RPMI7951 (cell line): ENCODE measurements at places on chromosomes 16 and 17. TPM values are rescaled to one million over a fixed set of nuclear protein-coding genes. Genes with fewer than 3 reads are reported as not detected.

- no peak for DNase-seq
Observed at GRCh38 chr17:50542795-50543774, 3.9 kb upstream of the SPATA20 start.

- DNase-seq: no peak
Observed at GRCh38 chr16:10987361-10988163, 43.2 kb downstream of the CLEC16A start.

The EXOC3L1 gene
- 0.39 and 0.60 TPM in 2 replicates for total RNA-seq

The OMG gene
- not detected in 2 replicates for total RNA-seq

The P2RX1 gene
- not detected in 2 replicates for total RNA-seq

The PIK3R5 gene
- total RNA-seq: 0.24 and 0.88 TPM in 2 replicates

DNA sequence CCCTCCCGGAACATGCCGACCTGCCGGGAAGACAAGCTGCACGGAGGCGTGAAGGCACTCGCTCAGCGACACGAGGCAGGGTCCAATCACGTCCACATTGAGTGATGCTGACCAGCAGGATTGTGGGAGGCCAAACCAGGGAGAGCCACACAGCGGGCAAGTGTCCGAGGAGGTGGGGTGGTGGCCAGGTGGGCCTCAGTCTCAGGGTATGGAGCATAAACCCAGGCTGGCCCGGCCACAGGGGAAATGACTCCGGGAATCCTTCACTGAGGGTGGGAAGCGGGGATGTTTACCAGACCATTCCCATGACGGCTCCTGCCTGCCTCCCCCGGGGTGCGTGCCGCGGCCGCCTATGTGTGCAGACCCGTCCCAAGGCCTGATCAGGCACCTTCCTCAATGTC, 62.5 kb downstream of the RPH3AL start:
- DNase-seq: no peak

The KRTAP1-1 gene
- total RNA-seq: not detected in 2 replicates

GRCh38 chr17:72342627-72343527, 222.1 kb downstream of the SOX9 start:
- DNase-seq: no peak

The EME1 gene
- 10.6 and 14.3 TPM in 2 replicates for total RNA-seq

- DNase-seq: no peak
Observed at GRCh38 chr17:44170499-44171201, at the start of gene ASB16. ASB16 (plus strand) TSS chr17:44170704; CDS start chr17:44170790, 86 bp downstream.

- DNase-seq: no peak
Observed at GRCh38 chr16:85615014-85615851, 2.1 kb downstream of the GSE1 start.

The USP22 gene
- total RNA-seq: 133 and 152 TPM in 2 replicates

The APOH gene
- total RNA-seq: not detected in 2 replicates

GRCh38 chr17:27631411-27631760, 398 bp downstream of the LGALS9 start:
- DNase-seq: no peak

The BIRC5 gene
- total RNA-seq: 157 and 160 TPM in 2 replicates

DNA sequence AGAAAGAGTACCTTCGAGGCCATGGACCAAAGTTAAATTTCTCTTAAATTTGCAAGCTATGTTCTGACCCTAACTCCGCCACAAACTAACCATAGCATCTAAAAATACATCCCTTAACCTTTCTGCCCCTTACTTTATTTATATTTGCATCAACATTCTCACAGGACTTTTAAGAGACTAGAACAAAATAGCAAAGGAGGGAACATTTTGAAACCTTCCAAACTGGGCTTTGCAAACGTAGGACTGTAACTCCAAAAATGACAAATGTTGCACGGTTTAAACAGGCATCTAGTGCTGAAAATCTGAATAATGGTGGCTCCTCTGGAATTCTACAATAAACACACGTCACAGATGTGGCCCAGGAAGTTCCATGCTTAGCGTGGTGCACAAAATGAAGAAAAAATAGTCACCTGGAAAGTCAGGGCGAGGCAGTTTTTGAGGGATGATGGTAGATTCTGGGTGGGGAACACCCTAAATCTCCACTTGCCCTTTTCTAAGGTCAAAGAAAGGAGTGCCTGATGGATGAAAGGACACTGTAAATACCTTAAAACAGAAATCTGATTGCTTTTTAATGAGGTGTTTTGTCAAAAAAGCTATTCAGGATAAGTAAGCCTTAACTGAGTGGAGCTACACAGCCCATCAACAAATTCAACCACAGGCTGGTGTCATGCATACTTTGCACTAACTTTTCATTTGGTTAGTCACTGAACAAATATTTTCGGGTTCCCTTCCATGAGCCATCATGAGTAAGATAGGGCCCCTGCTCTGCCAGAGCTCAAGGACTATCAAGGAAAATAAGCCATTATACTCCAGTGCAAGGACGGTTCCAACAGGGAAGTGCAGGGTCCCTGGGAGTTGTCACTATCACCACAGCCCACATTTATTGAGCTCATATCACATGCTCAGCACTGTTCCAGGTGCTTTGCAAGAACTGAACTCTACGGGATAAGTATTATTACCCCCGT, 21.2 kb downstream of the ARHGAP17 start:
- DNase-seq: peak; percentile 88

The ZMYND15 gene
- total RNA-seq: not detected in 2 replicates

DNA sequence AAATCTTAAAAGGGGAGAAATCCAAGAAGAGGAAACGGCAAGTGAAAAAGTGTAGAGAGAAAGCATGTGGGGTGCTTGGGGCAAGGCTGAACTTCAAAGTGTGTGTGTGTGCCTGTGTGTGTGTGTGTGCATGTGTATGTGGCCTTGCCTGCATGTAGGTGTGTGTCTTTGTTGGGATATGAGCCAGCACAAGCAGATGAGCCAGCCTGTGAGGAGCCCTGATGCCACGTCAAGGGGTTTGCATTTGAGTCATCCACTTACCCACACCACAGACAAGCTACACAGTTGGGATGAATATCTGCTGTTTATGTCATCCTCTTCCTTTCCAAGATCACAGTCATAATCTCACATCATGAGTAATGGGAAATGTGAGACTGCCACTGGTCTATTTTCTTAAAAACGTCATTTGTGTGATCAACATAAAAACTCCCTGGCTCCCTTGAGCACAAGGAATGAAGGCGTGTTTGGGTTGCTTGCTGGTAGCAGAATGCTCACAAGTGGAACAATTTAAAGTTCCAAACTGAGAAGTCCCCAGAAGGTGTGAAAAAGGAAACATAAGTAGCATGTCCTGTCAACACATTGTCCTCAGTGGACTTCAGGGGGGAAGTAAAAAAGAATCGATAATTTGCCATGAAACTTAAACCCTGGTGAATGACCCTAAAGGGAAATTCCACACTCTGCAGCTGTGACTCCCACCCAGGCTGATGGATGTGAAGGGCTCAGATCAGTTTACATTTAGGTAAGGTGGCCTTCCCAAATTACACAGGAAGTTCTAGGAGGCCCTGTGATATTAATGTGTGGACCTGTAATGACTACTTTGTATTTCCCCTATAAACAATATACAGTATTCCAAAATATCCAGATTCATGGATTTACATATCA, 14.7 kb downstream of the KCTD19 start:
- peak; percentile 99 for DNase-seq

The HS3ST2 gene
- not detected in 2 replicates for total RNA-seq

GRCh38 chr17:4527566-4528125, 27.5 kb downstream of the MYBBP1A start:
- DNase-seq: no peak

DNA sequence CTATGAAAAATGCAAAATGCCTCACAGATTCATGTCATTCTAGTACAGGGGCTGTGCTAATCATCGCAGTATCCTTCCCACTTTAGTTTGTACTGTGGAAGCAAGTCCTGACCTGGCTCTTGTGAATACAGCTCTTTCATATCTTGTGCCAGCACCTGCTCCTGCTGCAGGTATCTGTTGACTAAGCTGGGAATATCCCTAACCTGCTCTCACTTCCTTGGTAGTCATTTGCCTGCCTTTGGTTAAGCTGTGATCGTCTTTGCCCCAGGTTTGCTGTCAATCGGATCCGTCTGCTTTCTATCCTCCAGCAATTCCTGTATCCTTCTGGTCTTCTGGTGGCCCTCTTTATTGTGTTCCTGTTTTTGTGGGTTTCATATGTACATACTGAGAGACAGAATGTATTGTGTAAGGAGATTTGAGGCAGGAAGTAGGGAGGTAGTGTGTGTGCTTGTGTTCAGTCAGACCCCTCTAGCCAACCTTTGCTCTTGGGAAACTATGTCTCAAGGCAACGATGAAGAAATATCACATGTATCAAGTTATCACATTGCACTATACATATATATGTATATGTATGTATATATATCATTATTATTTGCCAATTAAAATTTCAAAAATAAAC, 7.7 kb upstream of the GINS3 start:
- DNase-seq: no peak

DNA sequence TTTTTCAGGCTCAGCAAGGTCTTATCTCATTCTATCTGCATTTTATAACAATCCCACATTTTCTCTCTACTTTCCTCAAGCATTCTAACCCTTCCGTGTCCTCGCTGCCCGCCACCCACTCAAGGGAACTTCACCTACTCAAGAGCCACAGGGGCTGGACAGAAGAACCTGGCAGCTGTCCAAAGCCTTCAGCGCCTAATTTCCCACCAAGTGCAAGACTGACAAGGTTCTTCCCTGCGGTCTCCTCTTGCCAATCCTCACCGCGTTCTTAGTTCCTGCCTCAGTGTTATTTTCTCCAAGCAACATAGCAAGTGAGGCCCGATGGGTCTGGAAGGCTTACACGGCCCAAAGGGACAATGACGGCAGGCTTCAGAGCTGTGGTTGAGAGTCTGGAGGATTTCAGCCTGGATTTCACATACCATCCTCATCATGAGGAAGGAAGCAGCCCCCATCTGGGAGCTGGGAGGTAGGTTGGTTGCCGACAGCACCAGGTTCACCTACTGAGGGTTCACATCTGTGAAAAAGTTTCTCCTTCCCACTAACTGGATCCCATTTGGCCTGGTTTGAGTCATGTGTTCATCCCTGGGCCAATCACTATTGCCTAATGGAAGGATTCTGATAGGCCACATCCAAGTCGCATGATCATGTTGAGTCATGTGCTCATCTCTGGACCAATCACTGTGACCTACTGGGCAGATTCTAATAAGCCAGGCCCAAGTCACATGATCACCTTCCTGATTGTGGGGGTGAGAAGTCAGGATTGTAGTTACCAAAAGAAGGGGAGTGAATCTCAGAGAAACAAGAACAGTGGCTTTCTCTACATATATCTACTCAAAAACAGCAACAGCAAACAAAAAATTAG, 108.2 kb downstream of the N4BP1 start:
- DNase-seq: no peak

The ITGAD gene
- not detected in 2 replicates for total RNA-seq

- no peak for DNase-seq
Observed at GRCh38 chr17:4898927-4899326, 409 bp upstream of the C17orf107 start.

DNA sequence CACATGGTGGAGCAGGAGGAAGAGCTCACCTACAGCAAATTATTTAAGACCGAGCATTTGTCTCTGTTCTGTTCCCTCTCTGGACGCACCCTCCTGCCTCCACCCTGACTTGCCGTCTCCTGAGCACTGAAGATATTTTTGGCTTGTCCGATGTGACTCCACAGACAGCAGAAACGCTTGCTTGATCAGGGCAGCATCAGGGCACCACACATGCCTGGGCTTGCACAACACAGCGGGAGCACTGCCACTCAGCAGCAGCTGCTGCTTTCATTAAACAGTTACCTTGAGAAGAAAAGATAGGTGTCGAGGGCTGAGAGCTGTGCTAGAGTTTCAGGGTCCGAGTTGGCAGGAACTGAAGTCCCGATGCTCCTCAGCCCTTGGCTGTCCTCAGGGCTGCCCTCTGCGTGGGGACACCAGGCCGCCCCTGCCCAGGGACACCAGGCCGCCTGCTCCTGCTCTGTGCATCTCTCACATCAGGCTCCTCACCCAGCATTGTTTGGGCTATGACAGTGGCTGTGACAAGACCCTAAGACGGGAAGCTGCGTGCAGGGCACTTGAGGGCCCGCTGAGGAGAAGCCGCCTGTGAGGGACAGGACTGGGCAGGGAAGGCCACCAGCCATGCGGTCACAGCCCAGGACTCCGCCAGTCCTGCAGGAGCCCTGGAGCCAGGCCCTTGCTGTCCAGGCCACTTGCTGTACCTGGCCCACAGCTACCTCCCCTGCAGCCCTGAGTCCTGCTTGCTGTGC, 21.3 kb upstream of the CDH15 start:
- no peak for DNase-seq

The HOXB4 gene
- 1.6 and 1.7 TPM in 2 replicates for total RNA-seq

- peak; percentile 24 for DNase-seq
Observed at GRCh38 chr17:15261802-15262290, 3.3 kb downstream of the PMP22 start.

DNA sequence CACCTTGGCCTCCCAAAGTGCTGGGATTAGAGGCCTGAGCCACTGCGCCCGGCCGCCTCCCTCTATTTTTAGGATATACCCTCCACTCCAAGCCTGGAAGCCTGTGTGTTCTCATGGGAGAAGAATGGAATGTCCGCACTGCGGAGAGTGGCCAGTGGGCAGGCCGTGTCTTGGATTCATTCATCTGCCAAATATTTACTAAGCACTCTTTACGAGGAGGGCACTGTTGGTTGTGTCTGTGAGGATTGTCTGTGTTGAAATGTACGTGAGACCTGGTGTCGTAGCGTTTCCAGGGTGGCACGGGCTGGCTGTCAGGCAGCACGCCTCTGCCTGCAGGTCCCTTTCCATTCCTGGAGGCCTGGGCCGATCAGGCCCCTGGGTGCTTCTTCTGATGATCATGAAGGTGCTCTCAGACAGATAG, 19.2 kb downstream of the PGS1 start:
- DNase-seq: no peak

The TSNAXIP1 gene
- 0.49 TPM in 1 of 2 replicates, not detected in the other for total RNA-seq
